ENCODE measurements at places on chromosomes 2 and 18. TPM values are rescaled to one million over a fixed set of nuclear protein-coding genes. Genes with fewer than 3 reads are reported as not detected.

DNA sequence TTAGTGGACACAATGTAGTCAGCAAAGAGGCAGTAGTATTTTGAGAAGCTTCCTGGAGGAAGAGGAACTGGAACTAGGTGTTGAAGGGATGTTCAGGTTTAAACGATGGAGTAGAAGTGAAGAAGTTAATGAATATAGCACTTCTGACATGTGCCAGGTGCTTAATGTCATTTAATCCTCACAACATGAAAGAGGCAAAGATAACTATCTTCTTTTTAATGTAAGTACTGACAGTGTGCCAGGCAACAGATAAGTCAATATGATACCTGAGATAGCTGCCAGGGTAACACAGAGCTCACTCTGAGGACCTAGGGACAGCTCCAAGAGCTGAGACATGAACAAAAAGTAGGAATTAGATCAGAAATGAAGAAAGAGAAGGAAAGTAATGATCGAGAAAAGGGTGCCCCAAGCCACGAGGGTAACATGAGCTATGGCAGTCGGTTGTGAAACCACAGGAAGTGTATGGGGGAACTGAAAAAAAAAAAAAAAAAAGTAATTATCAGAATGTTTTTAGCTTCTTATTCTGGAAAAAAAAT, 140.7 kb downstream of the RNF144A start:
- peak; percentile 30 for DNase-seq

- no peak for DNase-seq
Observed at GRCh38 chr2:150063931-150064548, 423.4 kb downstream of the RND3 start.

DNA sequence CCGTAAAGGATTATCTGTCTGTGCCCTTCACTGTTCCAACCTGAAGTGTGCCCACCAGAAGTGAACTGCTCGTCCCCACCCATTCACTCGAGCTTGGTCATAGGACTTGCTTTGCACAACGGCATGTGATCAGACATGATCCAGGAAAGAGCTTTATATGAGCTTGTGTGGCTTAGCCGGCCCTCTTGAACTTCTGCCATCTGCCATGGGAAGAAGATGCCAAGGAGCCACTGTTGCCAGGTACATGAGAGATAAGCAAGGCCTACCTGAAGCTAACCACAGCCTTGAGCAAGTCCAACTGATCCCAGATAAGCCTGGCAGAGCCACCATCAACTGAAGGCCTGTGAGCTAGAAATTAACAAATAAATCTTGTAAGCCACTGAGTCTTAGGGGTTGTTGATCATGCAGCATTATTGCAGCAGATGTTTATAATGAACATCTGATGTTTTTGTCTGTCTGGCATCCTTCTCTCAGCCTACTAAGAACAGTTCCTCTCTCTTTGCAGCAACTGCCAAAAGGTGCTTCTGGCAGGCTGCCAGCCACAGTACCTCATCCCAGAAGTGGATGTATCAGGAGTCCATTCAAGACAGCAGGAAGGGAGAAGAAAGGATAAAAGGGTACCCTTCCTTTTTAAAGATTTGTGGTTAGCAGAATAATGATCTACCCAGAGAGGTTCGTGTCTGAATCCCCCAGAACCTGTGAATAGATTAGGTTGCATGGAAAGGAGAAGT, 16.8 kb downstream of the DBI start:
- no peak for DNase-seq

DNA sequence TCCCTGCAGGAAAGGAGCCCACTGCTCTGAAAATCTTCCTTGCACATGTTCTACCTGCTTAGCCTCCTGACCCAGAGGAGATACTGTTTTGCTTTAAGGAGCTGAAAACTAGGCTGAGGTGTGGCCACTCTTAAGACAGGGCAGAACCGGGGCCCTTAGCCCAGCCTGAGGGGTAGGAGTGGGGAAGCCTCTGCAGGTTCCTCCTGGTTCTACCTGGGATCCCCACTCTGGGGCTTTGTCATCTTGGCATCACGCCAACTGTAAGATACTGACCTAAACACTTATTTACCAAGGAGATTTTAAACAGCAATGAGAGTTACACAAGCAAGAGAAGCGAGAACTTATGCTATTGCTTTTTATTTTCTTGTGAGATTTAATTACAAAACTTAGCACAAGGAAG, 86.9 kb downstream of the KCTD1 start:
- DNase-seq, result no peak

DNA sequence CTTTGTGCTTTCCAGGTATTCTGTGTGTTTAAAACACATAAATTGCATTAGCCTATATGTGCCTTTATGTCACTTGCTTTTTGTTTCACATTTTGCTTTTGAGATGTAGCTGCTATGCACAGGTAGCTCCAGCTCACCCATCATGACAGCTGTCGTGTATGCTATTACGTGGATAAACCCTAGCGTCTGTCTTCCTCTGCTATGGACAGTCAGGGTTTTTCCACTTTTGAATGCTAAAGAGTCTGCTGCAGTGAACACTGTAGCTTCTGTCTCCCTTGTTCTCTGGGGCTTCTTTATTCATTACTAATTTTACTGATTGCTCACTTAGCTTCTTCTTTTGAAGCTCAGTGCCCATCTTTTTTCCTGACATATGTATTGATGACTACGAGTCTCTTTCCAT, 24.7 kb upstream of the MBP start:
- DNase-seq, result no peak

- no peak for DNase-seq
Observed at GRCh38 chr2:96156926-96157648, 11.8 kb upstream of the DUSP2 start.

- DNase-seq, result no peak
Observed at GRCh38 chr2:39435234-39435633, 1.9 kb downstream of the MAP4K3 start.

GRCh38 chr2:229408356-229408755, 137.3 kb upstream of the PID1 start:
- no peak for DNase-seq

DNA sequence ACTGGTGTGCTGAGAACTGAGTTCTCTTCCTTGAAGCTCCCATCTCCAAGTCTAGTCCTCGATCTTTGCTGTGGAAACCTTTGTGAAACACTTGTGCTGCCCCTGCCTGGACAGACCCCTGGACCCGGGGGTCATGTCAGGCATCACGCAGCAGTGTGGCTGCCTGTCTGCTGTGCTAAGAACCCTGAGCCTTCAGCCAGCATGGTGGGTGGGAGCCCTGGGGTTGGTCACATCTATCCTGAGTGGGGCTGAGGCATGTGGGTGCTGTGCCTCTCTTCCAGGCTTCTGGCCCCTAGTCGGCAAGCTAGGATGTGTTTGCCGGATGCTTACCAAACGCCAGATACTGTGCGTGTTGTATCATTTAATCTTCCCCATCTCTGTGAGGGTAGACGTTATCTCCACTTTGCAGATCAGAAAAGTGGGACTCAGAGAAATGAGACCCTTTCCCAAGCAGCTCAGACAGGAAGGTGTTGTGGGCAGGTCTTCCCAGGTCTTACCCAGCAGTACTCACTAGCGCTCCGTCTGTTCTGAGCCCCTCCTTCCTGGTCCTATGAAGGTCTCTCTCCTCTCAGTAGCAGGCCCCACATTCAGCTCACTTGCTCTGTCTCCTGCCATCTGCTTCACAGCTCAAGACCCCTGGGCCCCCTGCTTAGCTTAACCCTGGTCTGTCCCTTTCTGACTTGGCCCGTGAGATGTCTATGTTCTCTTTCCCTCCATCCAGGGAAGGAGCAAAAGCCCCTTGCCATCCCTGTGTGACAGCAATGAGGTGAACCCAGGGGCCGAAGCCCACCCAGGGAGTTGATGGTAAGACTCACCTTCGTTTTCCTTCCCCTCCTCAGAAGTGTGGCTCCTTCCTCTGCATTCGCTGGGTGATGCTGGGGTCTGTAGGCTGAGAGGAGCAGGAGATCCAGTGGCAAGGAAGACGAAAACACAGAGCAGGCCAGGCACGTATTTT, 242.8 kb downstream of the FAM210A start:
- DNase-seq, result no peak

DNA sequence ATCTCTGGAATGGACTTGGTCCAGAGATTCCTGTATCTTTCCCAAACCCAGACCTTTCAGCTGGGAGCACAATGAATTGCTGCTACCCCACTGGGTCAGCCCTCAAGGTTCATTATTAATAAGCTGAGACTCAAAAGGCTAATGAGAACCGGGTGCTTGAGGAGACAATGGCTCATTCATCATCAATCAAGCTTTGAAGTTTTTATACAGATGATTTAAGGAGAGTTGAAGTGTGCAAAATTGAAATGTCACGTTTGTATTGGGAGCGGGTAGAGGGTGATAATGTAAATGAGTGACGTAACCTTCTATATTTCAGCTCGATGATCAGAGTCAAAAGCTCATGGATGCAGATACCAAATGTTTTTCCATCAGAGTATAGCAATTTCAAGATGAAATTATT, 744.9 kb downstream of the ERBB4 start:
- DNase-seq, result no peak

DNA sequence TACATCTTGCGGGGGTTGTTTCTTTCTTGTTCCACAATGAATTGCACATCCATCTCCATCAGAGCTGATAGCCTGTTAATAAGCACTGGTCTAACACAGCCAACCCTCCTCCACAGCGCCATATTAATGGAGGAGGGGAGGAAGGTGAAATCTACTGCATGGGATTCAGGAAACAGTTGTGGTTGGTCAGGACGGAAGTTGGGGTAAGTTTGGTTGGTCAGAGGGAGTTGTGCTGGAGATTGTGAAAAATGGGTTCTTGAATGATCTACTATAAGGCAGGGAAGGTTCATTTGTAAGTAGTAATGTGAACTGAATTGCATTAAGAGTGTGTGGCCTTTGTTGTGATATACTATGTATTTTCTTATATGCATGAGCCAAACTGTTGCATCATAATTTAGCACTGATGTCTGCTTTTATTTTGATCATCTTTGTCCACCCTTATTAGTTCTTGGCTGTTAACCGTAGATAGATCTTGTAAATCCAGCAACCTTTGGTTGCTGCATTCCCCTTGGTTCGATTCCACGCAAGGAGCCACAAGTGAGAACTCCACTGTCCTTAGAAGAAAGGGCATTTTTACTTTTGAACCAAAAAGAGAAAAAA, 150.6 kb upstream of the MAPRE2 start:
- no peak for DNase-seq

- DNase-seq, result no peak
Observed at GRCh38 chr18:7584646-7585275, 17.6 kb downstream of the PTPRM start.

- no peak for DNase-seq
Observed at GRCh38 chr2:29657674-29658073, 263.7 kb downstream of the ALK start.

LCT gene
- polyA plus RNA-seq, result not detected

SIX3 gene
- not detected for polyA plus RNA-seq

INHA gene
- not detected for polyA plus RNA-seq
